ENCODE measurements at places on chromosomes 11 and 22. TPM values are rescaled to one million over a fixed set of nuclear protein-coding genes. Genes with fewer than 3 reads are reported as not detected.

- no peak overlapping the region for H3K4me3 ChIP-seq
- no peaks in the 10 kb centered on the region for H3K36me3 ChIP-seq
- no peak for DNase-seq
- H3K27ac ChIP-seq, result no peak overlapping the region
Measured at GRCh38 chr22:48092866-48093265, 1330.4 kb downstream of the TBC1D22A start.

GRCh38 chr11:35097814-35098455 lies 41.0 kb upstream of the CD44 start:
- H3K27me3 ChIP-seq, result no peaks in the 10 kb centered on the region
- H3K27ac ChIP-seq, result peak overlapping the region; percentile 88
- H3K36me3 ChIP-seq, result no peaks in the 10 kb centered on the region
- no peak for DNase-seq
- H3K4me3 ChIP-seq, result no peak overlapping the region

GRCh38 chr11:11396301-11397035 lies 43.4 kb upstream of the CSNK2A3 start:
- H3K36me3 ChIP-seq, result no peaks in the 10 kb centered on the region
- peaks cover 6% of the 10 kb centered on the region for H3K4me1 ChIP-seq
- H3K27me3 ChIP-seq, result no peaks in the 10 kb centered on the region
- no peak overlapping the region for H3K4me3 ChIP-seq
- DNase-seq, result no peak
- H3K27ac ChIP-seq, result no peak overlapping the region

GRCh38 chr22:35910003-35910769 lies 118.4 kb downstream of the RBFOX2 start:
- no peak overlapping the region for H3K27ac ChIP-seq
- no peak overlapping the region for H3K4me3 ChIP-seq
- peaks cover 12% of the 10 kb centered on the region for H3K4me1 ChIP-seq
- H3K36me3 ChIP-seq, result no peaks in the 10 kb centered on the region
- no peak for DNase-seq
- H3K27me3 ChIP-seq, result no peaks in the 10 kb centered on the region

DNA sequence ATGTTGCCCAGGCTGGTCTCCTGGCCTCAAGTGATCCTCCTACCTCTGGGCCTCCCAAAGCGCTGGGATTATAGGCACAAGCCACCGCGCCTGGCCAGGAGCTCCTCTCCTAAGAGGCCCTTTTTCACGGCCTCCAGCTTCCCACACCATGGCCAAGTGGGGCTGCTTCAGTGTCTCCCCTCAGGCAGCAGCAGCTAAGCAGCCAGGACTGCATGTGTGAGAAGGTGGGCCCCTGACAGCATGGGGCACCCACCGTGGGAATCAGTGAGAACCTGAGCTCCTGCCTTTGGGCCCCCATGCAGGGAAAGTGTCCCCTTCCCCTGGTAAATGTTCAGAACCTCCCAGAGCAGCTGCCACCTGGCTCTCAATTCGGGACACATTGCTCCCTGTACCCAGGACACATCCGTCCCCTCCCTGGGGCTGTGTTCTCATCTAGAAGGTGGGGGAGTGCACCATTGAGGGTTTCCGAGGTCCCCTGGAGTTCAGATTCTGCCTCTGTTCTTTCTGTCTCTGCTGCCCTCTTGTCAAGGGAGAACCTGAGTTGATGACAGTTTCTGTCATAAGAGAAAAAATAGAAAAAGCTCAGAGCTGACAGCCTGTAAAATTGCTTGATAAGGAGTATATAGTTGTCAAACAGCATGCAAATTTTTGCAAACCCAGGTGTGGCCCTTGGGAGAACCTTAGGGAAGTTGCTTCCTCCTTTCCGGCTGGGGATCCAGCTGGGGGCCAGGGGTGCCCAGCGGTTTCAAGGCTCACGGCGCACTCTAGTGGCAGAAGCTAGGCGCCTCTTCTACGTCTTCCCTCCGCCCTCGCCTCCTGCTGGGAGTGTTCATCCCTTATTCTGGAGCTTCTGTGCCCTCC lies 29.7 kb downstream of the FAM83F start:
- H3K4me1 ChIP-seq, result no peaks in the 10 kb centered on the region
- peak; percentile 30 for DNase-seq
- no peak overlapping the region for H3K4me3 ChIP-seq
- no peaks in the 10 kb centered on the region for H3K36me3 ChIP-seq
- no peaks in the 10 kb centered on the region for H3K27me3 ChIP-seq

DNA sequence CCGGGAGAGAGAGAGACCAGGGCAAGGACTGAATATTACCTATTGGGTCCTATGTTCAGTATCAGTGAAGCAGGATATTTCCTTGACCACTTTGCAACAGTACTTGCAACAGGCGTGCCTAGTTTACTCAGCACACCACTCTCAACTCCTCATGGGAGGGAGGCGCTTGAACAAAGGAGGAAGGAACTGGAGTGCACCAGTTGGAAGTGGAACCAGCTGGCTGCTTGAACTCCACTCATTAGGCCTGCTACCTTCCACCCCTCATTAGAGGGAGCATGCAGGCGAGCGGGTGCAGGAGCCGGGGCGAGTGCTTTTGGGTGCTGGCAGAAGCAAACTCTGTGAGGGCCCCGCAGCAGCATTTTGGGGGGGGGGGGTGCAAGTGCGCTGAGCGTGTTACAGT lies 1369.6 kb upstream of the RAG2 start:
- no peaks in the 10 kb centered on the region for H3K27me3 ChIP-seq
- no peak for DNase-seq
- H3K36me3 ChIP-seq, result no peaks in the 10 kb centered on the region
- no peaks in the 10 kb centered on the region for H3K4me1 ChIP-seq

GRCh38 chr22:32920734-32921133 lies 119.2 kb downstream of the TIMP3 start:
- H3K4me3 ChIP-seq, result no peak overlapping the region
- H3K27me3 ChIP-seq, result no peaks in the 10 kb centered on the region
- no peaks in the 10 kb centered on the region for H3K4me1 ChIP-seq
- no peak for DNase-seq

- no peak for DNase-seq
- no peaks in the 10 kb centered on the region for H3K36me3 ChIP-seq
- H3K4me3 ChIP-seq, result no peak overlapping the region
Measured at GRCh38 chr11:109514313-109515018, 92.5 kb downstream of the C11orf87 start.

DNA sequence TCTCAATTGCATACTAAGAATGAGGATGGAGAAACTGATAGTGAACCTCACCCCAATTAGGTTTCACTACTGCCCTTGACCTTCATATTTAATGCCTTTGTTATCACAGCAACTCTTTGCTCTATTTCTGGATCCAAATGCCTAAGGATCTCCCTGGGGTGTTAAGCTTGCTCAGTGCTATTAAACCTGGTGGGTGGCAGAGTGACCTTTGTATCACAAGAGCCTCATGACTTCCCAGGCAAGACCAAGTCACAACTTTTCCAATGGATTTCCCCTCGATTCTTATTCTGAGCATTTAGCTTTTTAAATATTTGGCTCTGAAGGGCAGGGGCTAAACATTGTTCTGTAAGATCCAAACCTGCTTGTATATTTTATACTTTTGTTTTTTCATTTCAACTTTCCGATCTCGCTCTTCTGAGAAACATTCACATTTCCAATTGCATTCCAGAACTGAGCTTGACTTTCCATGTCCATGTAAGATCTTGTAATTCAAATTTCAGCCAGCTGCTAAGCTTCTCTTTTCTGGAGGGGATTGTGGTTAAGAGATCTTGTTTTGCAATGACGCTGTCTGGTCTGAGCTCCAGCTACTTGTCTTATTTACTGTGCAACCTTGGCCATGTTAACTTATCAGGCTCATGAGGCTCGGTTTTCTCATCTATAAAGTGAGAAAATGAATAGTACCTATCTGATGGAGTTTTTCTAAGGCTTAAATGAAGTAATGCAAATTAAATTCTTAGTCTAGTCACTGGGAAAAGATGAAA lies 6.4 kb upstream of the EHF start:
- no peaks in the 10 kb centered on the region for H3K4me1 ChIP-seq
- no peak overlapping the region for H3K27ac ChIP-seq
- H3K27me3 ChIP-seq, result no peaks in the 10 kb centered on the region

GRCh38 chr11:34034053-34034452 lies 17.5 kb upstream of the CAPRIN1 start:
- DNase-seq, result no peak
- H3K27ac ChIP-seq, result no peak overlapping the region
- H3K27me3 ChIP-seq, result no peaks in the 10 kb centered on the region

DNA sequence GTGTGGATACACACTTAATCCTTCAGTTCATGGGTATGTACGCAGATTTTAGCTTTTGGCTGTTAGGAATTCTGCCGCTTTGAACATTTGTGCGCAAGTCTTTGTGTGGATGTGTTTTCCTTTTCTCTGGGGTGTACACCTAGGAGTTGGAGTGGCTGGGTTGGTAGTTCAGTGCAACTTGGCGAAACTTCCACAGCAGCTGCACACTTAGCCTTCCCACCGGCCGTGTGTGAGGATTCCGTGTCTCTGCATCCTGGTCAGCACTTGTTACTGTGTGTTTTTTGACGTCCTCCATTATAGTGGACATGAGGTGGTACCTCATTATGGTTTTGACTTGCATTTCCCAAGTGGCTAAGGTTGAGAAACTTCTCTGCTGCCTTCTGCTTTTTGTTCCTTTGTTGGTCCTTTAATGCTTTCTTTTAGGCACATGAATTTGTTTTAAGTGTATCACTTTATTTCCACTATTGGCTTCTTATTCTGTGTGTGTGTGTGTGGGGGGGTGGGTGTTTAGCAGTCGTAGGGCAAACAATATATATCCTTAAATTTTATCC lies 72.1 kb upstream of the SLC25A18 start:
- no peaks in the 10 kb centered on the region for H3K4me1 ChIP-seq
- H3K4me3 ChIP-seq, result no peak overlapping the region
- H3K27ac ChIP-seq, result no peak overlapping the region
- no peaks in the 10 kb centered on the region for H3K27me3 ChIP-seq
- H3K36me3 ChIP-seq, result no peaks in the 10 kb centered on the region

- H3K4me3 ChIP-seq, result no peak overlapping the region
- H3K4me1 ChIP-seq, result no peaks in the 10 kb centered on the region
- no peak for DNase-seq
- H3K36me3 ChIP-seq, result no peaks in the 10 kb centered on the region
Measured at GRCh38 chr22:38444783-38445182, 10.2 kb downstream of the KCNJ4 start.

DNA sequence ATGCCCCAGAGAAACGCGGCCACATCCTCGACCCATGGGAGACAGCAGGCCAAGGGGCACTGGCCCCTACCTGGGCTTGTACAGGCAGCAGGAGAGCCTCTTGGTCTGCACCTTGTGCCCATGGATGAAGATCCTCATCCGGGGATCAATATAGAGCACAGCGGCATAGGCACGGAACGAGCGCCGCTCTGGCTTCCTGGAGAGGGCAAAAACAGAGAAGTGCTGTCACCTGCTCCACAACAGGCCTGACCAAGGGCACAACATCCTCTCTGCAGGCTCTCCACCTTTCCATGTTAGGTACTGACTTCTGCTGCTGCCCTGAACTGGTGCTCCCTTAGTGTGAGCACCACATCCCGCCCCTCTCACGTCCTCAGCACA lies 27.2 kb downstream of the MORC2 start:
- H3K4me3 ChIP-seq, result no peak overlapping the region
- DNase-seq, result no peak
- H3K27ac ChIP-seq, result no peak overlapping the region
- H3K4me1 ChIP-seq, result no peaks in the 10 kb centered on the region

DNA sequence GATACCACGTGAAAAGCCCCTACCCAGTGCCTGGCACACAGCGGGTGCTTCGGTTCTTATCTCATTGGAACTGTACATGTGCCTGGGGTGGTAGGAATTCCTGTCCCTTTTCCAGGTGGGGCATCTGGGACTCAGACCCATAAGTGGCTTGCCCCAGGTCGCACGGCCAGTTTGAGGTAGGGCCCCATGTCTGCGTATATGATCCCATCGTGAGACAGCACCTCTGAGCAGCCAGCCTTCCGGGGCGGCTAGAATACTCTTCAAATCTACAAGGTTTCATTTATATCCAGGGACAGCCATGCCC lies 33.5 kb upstream of the SMIM38 start:
- H3K27me3 ChIP-seq, result no peaks in the 10 kb centered on the region
- H3K4me3 ChIP-seq, result peak overlapping the region; percentile 44
- H3K27ac ChIP-seq, result peak overlapping the region; percentile 94
- no peak for DNase-seq
- H3K4me1 ChIP-seq, result peaks cover 61% of the 10 kb centered on the region
- no peaks in the 10 kb centered on the region for H3K36me3 ChIP-seq

GRCh38 chr11:43786016-43786415 lies 94.6 kb upstream of the ALKBH3 start:
- no peaks in the 10 kb centered on the region for H3K36me3 ChIP-seq
- H3K4me3 ChIP-seq, result no peak overlapping the region

POTEH gene
- total RNA-seq, result not detected

FOLR2 gene
- total RNA-seq, result not detected

FSHB gene
- not detected for total RNA-seq

CDC42BPG gene
- total RNA-seq, result 4.1 TPM

SEPTIN5 gene
- 17.2 TPM for total RNA-seq
